ENCODE measurements at places on chromosomes 13 and 19.
A peak's percentile ranks its signal among the peaks of the same experiment; 100 is the strongest.

- no peak for DNase-seq
These were observed 2.0 kb downstream of the NAA16 start for GRCh38 chr13:41313117-41313516.

GRCh38 chr19:6108721-6109633, 1.3 kb downstream of the RFX2 start:
- DNase-seq, result peak; percentile 61

- no peak for DNase-seq
These were observed 231.7 kb downstream of the GGACT start for GRCh38 chr13:100356889-100357288.

- DNase-seq, result no peak
These were observed 94.2 kb downstream of the ZNF737 start for GRCh38 chr19:20471431-20471830.

DNA sequence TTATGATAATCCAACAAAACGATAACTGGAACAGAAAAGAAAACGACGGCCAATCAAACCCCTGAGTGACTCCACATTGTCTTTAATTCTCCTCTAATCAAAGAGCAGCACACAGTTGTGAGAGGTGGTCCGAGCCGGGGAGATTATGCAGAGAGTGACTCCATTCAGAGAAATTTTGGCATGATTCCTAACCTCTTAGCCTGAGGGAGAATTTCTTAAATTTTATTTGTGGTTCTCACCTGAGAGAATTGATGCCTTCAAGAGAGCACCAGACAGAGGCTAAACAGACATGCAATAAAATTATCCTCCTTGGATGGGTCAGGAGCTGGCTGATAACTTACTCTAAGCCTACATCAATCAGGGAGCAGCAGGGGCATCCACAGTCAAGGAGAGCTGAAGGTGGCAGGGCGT, 310.0 kb upstream of the KLF12 start:
- no peak for DNase-seq

- no peak for DNase-seq
These were observed 4.6 kb upstream of the PLPP2 start for GRCh38 chr19:295687-296370.

GRCh38 chr19:41616792-41617621, 9.9 kb downstream of the CEACAM4 start:
- no peak for DNase-seq

GRCh38 chr13:48159401-48159800, 64.5 kb upstream of the MED4 start:
- DNase-seq, result no peak

- DNase-seq, result no peak
These were observed 117.1 kb downstream of the TSHZ3 start for GRCh38 chr19:31232180-31232579.

- DNase-seq, result no peak
These were observed 135.5 kb downstream of the IRS2 start for GRCh38 chr13:109650861-109651260.

DNA sequence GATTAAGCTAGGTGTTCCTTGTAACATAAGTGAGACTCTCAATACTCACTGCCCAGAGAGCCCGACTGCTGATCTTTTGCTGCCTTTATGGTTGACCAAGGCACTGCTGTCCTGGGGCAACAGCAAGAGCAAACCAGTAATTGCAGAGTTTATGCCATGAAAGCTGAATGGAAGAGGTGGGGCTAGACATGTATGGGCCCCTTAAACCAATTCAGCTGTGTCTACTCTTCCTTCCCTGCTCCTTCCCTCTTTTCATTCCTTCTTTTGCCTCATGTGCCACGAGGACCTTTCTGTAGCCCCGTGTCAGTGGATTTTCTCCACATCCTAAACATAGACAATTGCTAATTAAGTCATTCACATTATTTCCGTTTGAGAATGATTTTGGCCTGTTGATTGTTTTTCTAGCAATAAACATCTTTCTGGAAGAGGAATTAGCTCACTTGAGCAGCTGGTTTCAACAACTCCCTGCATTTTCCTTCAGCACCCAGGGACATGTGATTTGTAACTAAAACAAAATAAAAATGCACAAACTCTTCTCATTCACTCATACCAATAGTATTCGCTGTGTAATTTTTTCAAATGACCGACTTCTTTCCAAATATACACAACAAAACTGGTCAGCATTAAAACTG, 40.5 kb downstream of the RAP2A start:
- no peak for DNase-seq

DNA sequence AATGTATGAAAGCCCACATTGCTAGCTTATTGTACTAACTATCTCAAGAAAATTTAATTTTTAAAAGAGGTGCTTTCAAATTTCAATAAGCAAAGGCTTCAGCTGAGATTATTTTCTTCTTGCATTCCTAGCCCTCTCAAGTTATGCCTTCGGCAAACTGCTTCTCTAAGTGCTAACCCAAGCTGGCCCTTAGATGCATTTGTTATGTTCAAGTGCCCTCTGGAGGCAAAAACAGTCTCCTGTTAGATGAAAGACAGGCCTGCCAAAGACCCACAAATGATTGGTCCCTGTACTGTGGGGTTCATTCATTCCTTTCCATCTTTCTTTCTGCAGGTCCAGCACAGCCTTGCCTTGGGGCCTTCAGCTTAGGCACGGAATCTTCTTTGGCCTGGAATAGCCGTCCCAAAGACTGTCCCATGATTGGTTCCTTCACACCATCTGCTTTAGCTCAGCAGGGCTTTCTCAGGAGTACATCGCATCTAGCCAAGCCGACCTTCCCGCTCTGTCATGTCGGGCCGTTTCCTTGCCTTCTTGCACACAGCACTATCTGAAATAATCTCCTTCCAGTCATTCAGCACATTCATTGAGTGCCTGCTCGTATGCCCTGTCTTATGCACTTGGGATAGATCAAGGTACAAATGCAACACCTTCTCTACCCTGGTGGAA, 26.4 kb upstream of the TPTE2 start:
- DNase-seq, result no peak
